ENCODE measurements at places on chromosomes 11 and 22.

GRCh38 chr22:49107561-49107960 lies 720.1 kb downstream of the BRD1 start:
- DNase-seq, result no peak

DNA sequence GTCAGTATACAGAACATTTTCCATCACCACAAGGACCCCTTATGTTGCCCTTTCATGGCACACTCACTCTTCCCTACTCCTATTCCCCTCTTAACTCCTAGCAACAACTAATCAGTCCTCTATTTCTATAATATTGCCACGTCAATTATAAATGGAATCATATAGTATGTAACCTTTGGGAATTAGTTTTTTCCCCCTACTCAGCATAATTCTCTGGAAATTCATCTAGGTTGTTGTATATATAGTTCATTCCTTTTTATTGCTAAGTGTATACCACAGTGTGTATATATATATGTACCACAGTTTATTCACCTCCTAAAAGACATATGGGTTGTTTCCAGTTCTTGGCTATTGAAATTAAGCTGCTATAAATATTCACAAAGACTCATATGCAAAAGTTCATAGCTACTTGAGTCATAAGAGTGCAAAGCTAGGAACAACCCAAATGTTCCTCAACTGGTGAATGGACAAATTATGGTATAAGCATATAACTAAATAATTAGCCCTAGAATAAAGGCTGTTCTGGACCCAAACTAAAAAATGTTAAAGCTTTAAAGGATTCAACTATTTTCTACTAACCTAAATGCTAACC lies 41.3 kb downstream of the TUB start:
- no peak for DNase-seq

- DNase-seq, result no peak
Observed at GRCh38 chr11:3217818-3218482, 663 bp downstream of the MRGPRG start.

DNA sequence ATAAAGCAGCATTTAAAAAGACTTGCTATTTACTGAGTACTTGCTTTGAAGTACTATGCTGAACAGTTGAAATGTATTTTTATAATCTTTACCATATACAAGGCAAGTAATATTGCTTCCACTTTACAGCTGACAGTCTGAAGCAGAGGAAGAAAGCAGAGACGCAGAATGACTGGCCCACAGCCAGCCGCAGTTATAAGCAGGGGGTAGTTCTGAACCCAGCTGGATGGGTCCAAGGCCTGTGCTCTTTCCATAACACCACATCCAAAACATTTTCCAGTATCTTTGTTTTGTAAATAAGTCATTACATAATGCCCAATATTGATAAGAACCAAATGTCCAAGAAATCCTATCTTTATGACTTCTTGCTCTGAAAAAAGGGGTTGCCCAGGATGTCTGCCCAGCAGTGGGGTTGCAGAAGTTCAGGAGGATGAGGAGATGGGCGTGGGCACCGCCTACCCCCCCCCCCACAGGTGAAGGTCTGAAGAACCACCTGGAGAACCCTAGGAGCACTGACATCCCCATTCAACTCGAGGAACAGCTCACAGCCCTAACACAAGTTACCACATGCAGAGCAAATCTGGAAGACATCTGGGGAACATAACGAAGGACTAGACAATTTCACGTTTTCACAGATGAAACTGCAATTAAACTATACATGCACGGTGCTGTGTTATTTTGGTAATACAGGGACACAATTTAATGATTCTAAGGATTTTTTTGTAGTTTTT lies 24.2 kb upstream of the YPEL1 start:
- no peak for DNase-seq

DNA sequence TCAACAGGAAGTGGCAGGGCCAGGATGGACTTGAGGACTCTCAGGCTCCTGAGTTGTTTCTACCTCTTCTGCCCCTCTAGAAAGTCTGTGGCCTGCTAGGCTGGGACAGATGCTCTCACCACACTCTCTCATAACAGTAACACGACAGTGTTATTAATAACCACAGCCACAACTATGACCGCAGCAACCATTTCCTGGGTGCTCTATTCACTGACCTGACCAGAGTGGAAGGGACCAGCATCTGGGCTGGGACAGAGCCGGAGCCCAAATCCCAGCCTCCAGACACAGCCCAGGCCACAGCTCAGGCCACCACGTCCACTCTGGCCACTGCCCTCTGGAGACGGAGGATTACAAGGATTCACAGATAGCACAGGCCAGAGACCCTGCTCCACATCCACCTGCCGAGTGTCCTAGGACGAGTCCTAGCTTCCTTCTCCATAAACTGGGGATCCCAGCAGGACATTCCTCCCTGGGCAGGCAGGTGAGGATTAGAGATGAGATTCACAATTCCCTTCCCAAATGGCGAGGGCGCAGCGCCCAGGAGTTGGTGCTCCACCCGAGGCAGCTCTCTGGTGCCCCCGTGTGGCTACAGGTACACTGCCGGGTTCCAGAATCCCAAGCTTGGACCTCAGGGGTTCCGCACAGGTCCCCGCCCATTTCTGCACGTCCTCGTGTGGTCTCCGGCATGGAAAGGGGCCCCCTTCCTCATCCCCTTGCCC lies 7.1 kb downstream of the PNPLA5 start:
- no peak for DNase-seq

DNA sequence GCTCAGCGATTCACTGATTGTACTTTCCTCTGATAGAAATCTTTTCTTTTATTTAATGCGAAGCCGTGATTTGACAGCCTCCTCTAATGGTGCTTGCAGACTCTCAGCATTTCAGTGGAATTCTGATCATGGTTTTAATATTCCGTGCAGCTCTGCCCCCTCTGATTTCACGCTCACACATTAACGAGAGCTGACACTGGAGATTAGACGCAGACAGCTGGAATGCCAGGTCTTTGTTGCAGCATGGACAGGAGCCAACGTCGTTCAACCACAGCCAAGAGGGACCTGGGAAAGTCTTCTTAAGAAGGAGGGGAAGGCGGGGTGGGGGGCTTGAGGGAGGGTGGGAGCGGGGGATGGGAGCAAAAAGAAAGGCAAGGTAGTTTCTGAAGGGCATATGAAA lies 186.4 kb downstream of the BLID start:
- no peak for DNase-seq

GRCh38 chr11:74948546-74948897 lies 369 bp downstream of the XRRA1 start:
- DNase-seq, result no peak

GRCh38 chr11:15940462-15941205 lies 415.7 kb downstream of the SOX6 start:
- DNase-seq, result no peak

- DNase-seq, result peak; percentile 6
Observed at GRCh38 chr11:92941676-92942571, 27.5 kb upstream of the MTNR1B start.

DNA sequence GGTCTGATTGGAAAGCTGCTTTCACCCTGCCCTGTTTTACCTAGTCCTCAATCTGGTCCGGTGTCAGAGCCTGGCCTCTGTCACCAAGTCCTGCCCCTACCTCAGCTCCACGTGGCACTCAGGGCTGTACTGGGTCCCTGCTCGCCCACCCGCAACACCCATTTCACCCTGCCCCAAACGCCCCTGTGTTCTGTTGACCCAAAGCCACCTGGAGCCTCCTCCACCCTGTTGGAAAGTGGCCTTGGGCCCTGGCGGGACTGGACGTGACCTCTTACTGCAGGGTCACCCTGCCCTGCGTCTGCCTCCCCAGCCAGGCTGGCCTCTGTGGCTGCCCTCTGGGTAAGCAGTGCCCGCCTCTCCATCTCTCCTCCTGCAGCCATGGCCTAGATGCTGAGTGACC lies 21.5 kb upstream of the BRSK2 start:
- no peak for DNase-seq

GRCh38 chr11:10481560-10482349 lies 26.7 kb downstream of the AMPD3 start:
- DNase-seq, result no peak

DNA sequence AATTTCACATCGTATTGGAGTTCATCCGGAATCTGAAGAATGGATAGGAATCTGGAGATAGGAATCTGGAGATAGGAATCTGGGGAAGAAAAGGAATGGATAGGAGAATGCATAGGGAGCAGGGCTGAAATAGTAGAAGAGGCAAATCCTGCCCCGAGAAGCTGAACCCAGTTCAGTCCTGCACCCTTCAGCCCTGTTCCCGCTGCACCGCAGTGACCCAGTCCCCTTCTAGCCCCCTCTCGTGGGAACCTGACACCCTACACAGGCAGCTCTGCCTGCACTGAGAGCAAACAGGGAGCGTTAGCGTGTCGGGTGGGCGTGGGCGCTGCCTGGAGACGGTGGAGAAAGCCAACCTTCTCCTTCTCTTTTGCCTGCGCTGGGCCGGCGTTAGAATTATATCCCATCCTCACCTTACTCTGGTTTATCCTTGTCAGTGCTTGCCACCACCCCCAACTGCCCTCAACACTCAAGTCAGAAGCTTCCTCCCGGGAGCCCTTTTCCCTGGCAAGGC lies 1.0 kb upstream of the CCKBR start:
- no peak for DNase-seq

- no peak for DNase-seq
Observed at GRCh38 chr22:37245740-37246139, 1.7 kb upstream of the RAC2 start.

DNA sequence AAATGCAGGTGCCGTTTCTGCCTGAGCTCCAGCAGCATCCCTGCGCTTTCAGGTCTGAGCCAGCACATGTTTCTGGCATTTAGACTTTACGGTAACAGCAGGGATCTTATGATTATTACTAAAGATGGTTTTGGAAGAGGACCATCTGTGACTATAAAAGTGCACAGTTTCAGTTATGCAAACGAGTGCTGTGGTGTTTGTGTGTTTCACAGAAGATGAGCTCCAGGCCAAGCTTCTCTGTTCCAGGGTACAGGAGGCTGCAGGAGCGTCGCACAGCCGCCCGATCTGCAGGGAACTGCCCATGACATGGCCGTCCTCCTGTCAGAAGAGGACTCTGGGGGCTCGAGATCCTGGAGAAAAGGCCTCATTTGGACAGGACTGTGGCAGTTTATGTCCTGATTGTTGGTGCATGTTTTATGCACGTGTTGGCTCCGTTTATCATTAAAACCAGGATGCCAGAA lies 297.3 kb downstream of the TBC1D22A start:
- no peak for DNase-seq

DNA sequence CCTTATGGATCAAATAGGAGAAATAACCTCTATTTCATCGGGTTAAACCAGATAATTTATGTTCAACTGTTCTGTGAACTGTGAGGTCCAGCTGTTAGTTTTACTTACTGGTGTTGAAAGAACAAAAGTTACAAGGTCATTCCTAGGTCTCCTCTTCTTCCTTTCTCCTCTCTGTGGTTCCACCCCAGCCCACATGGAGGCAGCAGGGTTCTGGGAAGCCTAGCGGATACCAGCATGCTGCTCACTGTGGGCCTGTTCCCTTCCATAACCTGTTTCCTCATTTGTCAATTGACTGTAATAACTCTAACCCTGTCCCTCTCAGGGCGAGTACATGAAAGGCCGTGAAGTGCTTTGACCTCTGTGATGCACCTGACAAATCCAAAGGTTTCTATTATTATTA lies 27.8 kb downstream of the RELT start:
- DNase-seq, result peak; percentile 16

Data from GDM1 (cell line).